Left ventricle myocardium inferior (tissue), 1 donor: ENCODE measurements at places on chromosomes 16 and 17. TPM values are rescaled to one million over a fixed set of nuclear protein-coding genes. Genes with fewer than 3 reads are reported as not detected.

Gene VASN
- total RNA-seq, result 5.5 TPM

GRCh38 chr16:68760671-68761275, 23.7 kb downstream of the CDH1 start:
- DNase-seq, result no peak

Gene GPRC5B
- total RNA-seq, result 82.3 TPM

DNA sequence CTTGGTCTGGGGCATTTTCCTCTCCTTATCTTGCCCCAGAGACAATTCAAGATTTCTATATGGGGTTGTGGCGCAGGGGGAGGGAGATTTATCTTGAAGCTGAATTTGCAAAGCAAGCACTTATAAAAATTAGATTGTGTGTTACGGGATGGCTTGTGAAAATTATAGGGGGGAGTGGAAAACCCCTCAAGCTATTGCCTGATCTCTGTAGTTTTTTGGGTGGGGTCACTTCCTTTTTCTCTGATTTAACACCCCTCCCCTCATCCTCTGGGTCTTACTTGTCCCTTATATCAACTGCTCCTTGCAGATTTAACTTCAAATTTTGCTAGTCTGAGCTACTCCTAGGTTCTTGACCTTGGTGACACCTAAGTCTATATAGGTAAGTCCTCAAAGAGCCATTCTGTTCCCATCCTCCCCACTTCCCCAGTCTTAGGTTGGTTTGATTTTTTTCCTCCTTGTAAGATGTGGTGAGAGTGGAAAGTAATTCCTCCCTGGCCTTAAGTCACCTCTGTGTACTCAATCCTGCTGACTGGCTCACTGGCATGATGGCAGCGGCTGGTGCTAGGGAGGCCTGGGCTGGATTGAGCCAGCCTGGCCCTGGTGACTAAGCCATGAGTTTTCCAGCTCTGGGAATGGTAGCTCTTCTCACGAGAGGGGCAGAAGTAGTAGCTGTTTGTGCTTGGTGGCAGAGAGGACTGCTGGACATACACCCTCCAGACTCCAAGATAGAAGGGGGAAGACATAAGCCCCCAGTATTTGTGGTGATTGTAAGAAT, 2.3 kb downstream of the ARL4D start:
- DNase-seq, result no peak

GRCh38 chr17:40506786-40507185, 5.4 kb upstream of the TNS4 start:
- no peak for DNase-seq

DNA sequence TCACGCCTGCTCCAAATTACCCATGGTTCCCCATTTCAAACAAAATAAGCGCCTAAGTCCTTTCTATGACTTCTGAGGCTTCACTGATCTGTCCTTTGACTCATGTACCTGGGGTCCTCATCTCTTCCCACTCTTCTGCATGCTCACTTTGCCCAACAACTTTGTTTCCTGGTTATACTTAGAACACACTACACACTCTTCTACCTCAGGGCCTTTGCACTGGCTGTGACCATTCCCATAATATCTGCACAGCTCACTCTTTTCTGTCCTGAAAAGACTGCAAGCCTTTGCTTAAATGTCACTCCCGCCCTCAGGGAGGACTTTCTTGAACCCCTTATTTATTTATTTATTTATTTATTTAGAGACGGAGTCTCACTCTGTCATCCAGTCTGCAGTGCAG, 14.1 kb downstream of the CDH1 start:
- DNase-seq, result no peak

Gene CARD14
- total RNA-seq, result 0.49 TPM

Gene DPEP3
- not detected for total RNA-seq

DNA sequence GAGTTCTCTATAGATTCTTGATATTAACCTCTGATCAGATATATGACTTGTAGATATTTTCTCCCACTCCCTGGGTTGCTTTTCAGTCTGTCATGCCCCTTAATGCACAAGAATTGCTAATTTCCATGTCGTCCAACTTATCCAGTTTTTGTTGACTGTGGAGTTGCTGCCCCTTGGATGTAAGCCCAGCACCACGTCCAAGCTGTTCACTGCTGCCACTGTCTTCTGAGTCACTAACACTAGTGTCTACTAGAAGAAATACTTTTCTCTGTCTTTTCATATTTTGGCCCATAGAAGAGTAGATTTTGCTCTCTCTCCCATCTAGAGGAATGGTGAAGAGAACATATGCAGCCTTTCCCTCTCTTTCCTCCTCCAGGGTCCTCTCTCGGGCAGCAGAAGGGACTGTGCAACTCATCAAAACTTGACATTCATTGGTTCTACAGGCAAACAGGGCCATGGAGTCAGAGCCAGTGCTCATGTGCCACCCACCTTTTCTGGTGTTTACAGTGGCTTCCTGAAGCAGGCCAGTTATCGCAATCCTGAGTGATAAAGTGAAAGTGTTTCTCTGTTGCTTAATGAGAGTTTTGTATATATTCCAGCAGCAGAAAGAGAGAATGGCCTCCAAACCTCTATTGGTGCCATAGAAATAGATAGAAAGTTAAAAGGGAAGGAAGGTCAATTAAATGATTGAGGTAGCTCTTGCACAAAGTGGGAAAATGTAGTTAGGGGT, 22.6 kb upstream of the PMP22 start:
- no peak for DNase-seq

GRCh38 chr17:61660746-61661485, 69.9 kb upstream of the NACA2 start:
- no peak for DNase-seq

GRCh38 chr16:84294531-84295142, at the start of gene WFDC1:
Gene WFDC1, plus strand, starts transcription at chr16:84294878. Its CDS starts 94 bp downstream, at chr16:84294972.
- peak; percentile 19 for DNase-seq
